ENCODE measurements at places on chromosomes 11 and 22.

- DNase-seq = no peak
Measured at GRCh38 chr11:71064702-71065515, 187.5 kb downstream of the SHANK2 start.

DNA sequence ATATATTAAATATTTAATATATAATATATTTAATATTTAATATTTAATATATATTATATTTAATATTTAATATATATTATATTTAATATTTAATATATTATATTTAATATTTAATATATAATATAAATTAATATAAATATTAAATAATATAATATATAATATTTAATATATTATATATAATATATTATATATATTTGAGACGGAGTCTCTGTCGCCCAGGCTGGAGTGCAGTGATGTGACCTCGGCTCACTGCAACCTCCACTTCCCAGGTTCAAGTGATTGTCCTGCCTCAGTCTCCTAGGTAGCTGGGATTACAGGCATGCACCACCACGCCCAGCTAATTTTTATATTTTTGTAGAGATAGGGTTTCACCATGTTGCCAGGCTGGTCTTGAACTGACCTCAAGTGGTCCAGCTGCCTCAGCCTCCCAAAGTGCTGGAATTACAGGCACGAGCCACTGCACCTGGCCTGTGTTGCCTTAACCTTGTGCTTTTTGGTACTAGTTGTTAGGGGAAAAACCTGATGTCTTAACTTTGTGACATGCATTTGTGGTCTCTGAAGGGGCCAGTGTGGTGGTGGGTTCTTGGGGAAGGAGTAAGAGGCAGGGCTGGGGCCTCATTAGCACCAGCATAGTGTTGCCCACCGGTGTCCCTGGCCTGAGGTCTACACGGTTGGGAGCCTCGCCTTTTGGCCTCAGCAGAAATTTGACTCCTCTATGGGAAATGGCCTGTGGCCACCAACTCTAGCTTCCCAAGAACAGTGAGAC is 16.6 kb downstream of the SEC14L3 start:
- DNase-seq = no peak

DNA sequence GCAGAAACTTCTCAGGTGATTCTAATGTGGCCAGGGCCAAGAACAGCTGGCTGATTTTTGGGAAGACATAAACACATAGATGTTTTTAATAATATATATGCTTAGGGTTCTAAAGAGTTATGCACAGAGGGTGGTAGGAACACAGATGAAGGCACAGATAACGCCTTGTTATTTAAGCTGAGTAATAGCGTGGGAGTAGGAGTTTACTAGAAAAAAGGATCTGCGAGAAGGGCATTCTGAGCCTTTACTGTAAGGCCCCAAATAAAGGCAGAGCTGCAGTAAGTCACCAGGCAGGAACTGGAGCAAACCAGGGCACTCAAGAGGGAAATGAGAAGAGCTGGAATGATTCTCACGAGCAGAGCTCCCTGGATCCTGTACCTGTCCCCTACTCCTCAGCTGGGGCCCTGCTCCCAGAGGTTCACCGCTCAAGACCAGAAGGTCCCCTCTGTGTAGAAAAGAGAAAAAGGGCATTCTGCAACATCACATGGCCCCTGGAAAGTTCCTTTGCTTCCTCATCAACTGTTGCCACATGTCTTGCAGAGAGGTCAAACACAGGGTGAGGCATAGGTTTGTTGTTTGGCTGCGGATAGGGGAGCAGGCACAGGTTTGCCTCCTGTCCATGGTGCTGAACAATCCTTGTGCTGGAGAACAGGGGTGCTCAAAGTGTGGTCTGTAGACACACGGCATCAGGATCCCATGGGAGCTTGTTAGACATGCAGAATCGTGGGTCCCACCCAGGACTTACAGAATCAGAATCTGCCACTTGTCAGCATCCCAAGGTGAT is 125.7 kb downstream of the TENM4 start:
- no peak for DNase-seq

DNA sequence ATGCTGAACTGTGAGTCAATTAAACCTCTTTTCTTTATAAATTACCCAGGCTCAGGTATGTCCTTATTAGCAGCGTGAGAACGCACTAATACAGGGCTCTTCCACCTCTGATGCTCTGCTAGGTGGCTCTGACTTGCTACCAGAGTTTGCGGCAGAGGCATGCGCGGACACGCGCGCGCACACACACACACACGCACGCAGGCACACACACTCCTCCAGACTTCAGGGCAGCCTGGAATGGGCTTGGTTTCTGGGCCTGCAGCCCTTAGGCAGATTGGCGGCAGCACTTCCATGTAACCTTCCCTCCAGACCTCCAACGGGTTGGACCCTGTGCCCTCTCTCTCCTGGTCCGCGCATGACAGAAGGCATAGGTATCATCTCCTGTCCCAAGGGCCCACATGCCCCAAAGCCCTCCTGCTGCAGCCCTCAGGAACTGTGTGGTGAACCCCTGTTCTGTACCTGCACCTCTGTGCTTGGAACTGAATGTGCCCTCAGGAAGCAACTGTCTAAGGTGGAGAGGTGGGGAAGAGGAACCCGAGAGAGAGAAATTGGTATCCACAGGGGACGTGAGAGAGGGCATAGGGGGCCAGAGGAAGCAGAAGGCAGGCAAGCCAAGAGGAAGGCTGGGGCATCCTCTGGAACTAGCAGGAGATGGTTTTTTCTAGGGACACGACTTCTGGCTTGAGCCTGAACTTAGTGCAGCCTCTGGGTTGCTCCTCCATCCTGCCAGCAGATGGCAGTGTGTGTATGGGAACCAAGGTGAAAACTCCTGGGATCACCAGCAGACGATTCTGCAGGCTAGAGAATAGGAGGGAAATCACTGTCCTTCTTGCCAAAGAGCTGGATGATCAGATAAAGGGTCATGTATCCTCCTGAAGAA is 23.4 kb upstream of the RIC3 start:
- DNase-seq = no peak

GRCh38 chr22:27768027-27768653 is 33.4 kb downstream of the MN1 start:
- DNase-seq = no peak

DNA sequence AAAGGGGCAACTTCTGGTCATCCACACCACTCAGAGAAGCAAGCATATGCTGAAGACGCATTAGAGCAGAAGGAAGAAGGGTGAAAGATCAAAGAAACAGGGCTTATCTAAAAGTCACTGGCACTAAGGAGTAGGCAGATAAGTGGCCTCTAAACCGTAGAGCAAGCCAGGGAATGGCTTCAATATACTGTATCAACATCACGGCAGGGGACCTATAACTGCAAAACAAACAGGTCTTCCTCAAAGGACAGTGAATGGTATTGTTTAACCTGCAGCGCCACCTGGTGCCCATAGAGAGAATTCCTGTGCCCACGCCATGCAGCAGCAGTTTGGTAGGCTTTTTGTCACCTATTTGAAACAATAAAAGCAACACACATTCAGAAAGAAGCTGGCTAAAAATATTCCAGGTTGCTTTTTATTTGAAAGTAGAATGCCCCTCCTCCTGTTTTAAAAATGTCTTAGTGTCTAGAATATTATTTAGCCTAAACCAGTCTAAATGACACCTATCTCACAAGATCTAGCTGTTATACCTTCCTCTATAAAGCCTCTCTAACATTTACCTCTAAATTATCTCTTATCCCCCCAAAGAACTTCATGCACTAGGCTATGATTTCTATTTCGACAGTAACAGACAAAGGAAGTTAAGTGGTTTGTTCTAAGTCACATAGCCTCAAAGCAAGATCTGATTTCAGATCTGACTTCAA is 21.8 kb downstream of the SNX19 start:
- no peak for DNase-seq

GRCh38 chr22:40620464-40621046 is 16.0 kb downstream of the MRTFA start:
- no peak for DNase-seq

DNA sequence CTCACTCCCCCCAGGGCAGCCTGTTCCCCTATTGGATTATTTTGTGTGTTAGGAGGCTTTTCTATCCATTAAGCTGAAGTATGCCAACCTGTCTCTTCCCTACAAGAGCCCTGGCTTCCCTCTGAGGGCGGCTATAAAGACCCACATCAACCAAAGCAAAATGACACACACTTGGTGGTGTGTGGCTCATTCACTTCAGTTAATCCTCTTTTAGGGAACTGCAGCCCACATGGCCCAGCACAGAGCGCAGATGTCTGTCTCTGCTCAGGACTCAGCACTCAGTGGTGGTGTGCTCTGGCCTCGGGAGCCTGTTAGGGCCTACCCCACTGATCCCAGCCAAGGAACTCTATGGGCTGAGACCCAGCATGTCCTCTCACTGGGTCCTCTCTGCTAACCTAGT is 32.2 kb upstream of the LRRC10B start:
- no peak for DNase-seq

GRCh38 chr22:29110946-29111345 is 38.1 kb downstream of the KREMEN1 start:
- DNase-seq = no peak

DNA sequence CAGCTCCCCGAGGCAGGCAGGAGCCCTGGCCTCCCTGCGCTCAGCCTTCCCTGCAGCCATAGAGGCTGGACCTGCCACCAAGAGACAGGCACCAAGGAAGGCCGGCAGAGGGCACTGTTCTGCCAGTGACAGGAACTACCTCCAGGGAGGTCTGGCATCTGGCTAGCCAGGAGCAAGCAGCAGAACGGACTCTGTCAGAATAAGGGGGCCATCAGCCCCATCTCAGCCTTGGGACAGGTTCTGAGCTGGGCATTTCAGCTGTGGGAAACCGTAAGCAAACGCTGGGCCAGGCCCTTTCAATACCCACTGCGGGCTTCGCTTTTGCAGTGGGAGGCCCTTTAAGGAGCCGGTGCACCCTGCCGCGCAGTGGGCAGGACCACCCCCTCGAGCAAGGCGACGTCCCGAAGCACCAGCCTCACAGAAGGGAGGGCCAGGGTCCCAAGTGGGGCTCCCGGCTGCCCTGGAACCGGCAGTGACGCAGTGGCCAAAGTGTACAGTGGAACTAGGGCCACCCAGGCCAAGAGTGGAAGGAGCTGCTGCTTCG is 18.2 kb downstream of the IFT27 start:
- DNase-seq = peak; percentile 87
